ENCODE measurements at places on chromosomes 6 and 20. TPM values are rescaled to one million over a fixed set of nuclear protein-coding genes. Genes with fewer than 3 reads are reported as not detected.
A peak's percentile ranks its signal among the peaks of the same experiment; 100 is the strongest.

GRCh38 chr20:61927193-61927825 lies 138.4 kb downstream of the TAF4 start:
- no peak for DNase-seq

DNA sequence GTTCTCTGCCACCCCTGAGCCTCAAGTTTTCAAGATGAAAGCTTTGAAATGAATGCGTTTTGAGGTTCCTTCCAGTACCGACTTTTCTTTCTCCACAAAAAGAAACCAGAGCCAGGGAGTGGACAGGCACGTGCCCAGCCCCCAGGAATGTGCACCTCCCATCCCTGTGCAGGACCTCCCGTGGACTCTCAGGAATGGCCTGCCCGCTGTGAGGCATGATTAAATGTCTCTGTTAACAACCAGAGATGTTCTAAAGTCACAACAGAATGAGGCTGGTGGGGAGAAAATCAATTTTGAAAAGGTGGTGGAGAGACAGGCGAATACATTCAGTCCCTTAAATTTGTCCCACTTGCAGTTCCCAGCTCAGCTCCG lies 1.5 kb downstream of the TGM3 start:
- DNase-seq = no peak

DNA sequence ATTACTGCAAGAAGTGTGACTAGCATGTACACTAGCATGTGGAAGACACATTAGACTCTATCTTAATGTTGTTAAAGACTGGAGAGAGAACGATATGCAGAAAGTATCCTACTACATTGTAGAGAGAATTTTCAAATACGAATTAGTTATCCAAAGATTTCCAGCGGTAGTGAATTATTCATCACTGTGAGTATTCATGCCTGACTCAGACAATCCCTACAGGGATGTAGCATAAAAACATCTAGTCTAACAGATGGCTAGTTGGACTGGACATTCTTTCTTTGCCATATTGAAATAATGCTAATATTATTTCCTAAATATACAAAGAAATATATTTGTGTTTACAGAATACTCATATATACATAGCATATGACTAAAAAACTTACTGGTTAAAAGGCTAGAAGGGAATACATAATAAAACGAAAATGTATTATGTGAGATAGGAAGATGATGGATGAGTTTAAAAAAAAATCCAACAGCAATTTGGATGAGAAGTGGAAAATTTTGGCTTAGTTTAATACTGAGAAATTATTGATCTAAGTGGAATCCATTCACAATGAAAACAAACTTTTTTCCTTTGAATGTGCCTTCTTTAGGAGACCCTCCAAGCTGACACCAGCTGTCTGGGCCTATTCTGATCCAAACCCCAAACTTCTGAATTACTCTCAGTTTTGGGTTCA lies 580.7 kb downstream of the RFPL4B start:
- DNase-seq = no peak

DNA sequence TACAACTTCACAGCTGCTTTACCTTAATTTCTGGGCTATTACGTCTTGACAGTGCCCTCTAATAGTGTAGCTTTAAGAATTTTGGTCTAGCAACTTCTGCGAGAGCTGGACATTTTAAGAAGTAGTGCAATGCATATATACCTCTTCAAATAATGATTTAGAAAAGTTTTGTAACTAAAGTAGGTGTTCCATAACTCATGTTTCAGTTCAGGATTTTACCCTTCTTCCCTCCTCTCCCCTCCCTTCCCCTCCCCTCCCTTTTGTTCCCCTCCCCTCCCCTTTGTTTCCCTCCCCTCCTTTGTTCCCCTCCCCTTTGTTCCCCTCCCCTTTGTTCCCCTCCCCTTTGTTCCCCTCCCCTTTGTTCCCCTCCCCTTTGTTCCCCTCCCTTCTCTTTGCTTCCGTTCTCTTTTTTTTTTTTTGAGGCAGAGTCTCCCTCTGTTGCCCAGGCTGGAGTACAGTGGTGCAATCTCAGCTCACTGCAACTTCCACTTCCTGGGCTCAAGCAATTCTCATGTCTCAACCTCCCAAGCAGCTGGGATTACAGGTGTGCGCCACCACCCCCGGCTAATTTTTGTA lies 28.8 kb upstream of the TRAM2 start:
- no peak for DNase-seq

GRCh38 chr6:13513626-13514502 lies 26.5 kb upstream of the GFOD1 start:
- DNase-seq = no peak

GRCh38 chr6:63245420-63245819 lies 34.2 kb downstream of the FKBP1C start:
- DNase-seq = no peak

GRCh38 chr6:142918339-142919042 lies 26.5 kb downstream of the HIVEP2 start:
- DNase-seq = no peak

The SRSF6 gene
- total RNA-seq = 53.7 TPM

DNA sequence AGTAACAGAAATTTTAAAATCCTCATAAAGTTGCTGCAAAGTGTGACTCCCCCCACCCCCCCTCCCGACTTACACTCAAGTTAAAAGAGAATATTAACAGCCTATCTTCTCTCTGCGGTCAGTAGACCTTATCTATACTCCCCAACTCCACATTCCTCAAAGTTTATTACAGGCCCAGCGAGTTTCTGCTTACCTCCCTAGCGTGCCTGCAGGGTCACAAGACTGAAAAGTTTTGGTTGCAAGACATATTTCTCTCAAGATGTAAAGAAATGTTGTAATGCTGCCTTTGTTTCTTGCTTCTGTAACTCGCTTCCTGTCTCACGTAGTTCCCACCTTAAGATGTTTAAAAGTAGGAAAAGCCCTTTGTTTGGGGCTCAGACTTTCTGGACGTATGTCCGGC lies 699.6 kb downstream of the PHF3 start:
- no peak for DNase-seq

- DNase-seq = no peak
Observed at GRCh38 chr6:21899708-21900107, 306.2 kb downstream of the SOX4 start.

The CUL7 gene
- 26.5 TPM for total RNA-seq

DNA sequence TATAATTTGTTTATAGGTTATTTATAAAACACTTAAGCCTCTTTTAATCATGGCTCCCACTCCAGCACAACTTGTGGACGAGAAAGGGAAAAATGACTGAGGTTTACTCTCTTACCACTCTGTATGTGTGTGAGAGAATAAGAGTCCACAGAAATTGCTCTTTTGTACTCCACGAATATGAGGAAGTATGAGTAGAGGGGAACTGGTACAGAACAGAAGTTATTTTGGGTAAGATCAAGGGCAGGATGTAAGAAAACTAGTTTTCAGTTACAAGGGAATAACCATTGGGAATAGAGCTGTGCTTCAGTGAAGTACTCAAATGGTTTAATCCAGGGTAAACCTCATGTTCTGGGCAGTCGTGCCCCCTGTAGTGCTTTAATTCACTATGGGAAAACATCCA lies 72.6 kb downstream of the REV3L start:
- DNase-seq = no peak

The LAMA4 gene
- total RNA-seq = 517 TPM

- DNase-seq = no peak
Observed at GRCh38 chr6:136783495-136784270, 8.6 kb downstream of the MAP3K5 start.

DNA sequence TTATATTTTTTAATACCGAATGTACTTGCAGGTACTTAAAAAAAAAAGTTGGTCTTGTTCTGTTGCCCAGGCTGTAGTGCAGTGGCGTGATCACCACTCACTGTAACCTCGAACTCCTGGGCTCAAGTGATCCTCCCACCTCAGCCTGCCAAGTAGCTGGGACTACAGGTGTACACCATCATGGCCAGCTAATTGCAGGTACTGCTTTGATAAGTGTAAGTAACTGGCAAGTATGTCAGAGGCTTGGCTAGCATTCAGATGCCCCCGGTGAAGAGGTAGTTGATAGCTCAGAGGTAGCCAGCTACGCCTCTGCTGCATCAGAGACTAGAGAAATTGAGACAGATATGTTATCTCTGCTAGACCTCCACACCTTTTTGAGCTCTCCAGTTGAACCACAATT lies 40.5 kb downstream of the BTBD9 start:
- no peak for DNase-seq

DNA sequence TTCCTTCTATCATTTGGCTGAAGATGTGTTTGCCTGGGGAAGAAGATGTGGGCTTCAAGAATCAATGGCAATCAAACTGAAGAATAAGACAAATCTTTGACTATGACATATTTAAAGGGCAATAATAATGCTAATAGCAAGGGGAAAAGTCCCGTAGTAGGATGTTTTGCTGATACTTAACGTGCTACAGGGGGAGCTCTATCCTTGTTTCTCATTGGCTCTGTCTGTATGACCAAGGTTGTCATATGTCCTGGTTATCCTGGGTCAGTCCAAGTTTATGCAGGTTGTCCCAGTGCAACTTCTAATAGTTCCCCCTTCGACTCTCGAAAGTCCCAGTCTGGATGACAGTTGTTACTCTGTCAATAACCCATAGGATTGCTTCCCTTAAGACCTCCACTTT lies 321.3 kb downstream of the DHX35 start:
- DNase-seq = no peak

The DEFB119 gene
- total RNA-seq = not detected

The HLA-DMA gene
- total RNA-seq = 0.26 TPM

DNA sequence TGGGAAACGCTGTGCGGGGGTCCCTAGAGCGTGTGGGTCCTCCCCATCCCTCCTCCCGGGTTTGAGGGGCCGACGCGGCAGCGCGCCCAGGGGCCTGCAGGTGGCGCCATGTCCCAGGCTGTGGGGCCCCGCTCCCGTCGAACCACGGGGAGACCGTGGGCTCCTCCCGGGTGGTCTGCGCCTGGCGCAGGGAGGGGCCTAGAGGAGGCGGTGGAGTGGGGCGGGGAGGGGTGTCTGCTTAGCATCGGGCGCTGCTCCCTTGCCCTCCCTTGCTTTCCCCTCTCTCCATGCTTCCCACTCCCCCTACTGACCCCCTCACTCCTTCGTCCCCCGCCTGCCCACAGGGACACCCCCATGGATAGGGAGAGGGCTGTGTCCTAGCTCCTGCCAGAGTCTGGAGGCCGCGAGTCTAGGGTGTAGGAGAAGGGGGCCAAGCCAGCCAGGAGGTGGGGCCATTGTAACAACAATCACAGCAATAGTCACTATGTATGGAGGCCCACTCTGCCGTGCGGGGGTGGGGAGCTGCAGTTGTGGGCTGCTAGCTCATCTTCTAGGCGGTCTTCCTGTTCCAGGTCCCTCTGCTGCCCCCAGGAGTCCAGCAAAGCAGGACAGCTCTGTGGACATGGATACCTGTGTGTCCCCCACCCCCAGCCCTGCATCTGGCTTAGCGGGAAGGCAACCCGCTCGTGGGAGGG lies 51.7 kb downstream of the CHMP4B start:
- peak; percentile 8 for DNase-seq

DNA sequence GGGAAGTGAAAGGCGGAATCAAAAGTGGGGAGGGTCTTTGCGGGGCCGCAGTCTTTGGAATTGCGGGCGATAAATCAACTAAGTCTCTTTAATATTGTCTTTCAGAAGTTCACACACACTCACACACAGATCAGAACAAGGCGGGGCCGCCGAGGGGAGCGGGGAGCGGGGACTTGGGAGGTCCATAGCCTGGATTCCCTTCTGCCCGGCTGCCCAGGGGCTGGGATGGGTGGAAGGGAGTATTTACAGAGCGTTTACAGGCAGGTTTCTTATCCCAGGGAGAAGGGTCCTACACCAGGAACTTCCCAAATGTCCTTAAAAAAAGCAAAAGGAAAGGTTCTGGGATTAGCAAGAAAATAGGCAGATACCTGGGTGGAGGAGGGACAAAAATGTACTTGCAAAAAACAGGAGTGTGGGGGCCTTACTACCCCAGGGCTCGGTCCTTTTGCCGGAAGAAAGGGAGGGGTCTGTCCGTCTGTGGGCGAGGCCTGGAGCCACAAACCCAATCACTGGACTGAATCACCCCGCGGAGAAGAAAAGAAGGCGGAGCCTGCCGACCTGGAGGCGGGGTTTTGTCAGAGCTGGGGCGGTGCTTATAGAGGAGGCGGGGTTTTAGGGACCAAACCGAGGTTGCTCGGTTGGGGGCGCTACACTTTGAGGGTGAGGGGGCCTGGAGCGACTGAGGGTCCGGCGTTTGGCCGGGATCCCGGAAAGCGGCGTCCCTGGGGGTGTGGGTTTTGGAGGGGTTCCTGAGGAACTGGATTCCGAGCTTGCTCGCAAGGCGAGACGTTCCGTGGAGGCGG lies 3.2 kb downstream of the PRRT1 start:
- DNase-seq = no peak

DNA sequence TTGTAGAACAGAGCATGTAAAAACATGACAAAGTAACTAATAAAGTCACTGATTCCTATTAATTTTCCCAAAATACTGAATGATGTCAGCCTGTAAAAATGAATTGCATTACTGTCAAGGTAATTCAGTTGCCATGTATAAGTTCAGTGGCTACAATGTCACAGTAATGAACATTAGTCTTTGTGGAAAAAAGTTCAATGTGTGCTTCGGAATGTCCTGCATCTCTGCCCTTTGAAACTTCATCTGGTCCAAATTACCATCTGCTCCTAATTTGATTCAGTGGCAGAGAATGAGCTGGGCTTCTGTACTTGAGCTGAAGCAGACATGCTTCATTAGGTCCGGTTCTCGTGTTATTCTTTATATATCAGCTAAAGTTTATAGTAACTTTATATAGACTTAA lies 567.4 kb downstream of the COL12A1 start:
- no peak for DNase-seq

DNA sequence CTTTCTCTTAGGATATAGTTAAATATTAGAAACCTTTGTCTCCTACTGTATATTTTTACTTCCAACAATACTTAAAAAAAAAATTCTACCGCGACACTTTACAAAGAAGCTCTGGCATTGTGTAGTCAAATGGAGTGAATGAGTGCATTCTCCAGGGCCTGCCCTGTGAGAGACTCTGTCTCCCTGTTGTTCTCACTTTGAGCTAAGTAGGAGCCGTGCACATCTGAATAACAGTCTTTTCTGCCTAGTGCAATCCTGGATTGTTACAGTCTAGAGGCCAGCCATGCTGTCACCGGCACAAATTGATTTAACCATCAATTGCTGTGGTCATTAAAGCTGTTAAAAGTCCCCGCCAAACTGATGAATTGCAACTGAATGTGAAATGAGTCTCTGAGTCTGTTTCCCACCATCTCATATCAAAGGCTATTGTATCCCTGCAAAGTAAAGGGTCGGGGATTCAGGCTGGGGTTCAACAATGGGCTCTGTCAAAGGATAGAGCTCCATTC lies 156.0 kb downstream of the RFPL4B start:
- no peak for DNase-seq

Data from pulmonary artery endothelial cell (primary cell).